ENCODE measurements at places on chromosomes 16 and 17. TPM values are rescaled to one million over a fixed set of nuclear protein-coding genes. Genes with fewer than 3 reads are reported as not detected.
A peak's percentile ranks its signal among the peaks of the same experiment; 100 is the strongest.

DNA sequence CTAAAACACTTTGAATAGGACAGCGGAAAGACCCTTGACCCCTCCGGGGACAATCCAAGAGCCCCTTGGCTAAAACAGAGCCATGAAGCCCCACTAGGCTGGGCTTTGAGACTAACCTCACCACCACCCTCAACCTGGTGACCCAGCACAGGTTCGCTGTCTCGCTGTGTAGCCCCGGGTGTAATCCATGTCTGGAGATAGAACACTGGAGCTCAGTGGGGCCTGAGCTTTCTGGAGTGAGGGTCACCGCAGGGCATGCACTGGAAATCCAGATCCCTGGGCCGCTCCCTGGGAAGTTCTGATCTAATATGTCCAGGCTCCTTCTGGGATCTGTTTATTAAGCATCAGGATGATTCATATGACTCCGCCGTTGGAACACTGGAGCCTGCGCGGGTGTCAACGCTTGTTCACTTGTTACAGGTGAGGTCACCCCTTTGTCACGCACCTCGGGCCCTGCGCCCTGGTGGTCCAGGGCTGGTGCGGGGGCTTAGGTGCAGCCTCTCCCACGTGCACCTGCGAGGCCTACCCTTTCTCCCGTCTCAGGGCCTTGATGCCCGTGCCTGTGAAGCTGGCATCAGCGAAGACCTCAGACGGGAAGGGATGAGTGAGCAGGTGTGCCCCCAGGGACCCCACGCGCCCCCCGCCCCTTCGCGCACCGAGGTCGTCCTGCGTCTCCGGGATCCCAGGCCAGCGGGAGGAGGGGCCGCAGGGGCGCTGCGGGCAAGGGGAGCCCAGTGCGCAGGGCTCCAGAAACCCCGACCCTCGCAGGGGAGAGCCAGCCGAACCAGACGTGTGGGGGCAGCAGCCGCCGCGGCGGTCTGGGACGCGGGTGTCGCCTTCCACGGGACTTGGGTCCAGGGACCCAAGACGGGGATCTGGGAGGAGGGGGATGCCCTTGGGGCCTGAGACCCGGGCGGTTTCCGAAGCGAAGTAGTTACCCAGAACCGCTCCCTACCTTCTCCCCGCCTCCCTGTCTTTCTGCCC, 224.1 kb upstream of the FOXF1 start:
- no peaks in the 10 kb centered on the region for H3K27me3 ChIP-seq
- peak overlapping the region; percentile 45 for H3K4me3 ChIP-seq
- DNase-seq = no peak
- peak overlapping the region; percentile 55 for H3K27ac ChIP-seq
- H3K36me3 ChIP-seq = no peaks in the 10 kb centered on the region

- no peak overlapping the region for H3K27ac ChIP-seq
- H3K36me3 ChIP-seq = no peaks in the 10 kb centered on the region
- peaks cover 6% of the 10 kb centered on the region for H3K4me1 ChIP-seq
- H3K4me3 ChIP-seq = no peak overlapping the region
- no peaks in the 10 kb centered on the region for H3K27me3 ChIP-seq
Measured at GRCh38 chr17:82835766-82836512, 3.9 kb downstream of the ZNF750 start.

DNA sequence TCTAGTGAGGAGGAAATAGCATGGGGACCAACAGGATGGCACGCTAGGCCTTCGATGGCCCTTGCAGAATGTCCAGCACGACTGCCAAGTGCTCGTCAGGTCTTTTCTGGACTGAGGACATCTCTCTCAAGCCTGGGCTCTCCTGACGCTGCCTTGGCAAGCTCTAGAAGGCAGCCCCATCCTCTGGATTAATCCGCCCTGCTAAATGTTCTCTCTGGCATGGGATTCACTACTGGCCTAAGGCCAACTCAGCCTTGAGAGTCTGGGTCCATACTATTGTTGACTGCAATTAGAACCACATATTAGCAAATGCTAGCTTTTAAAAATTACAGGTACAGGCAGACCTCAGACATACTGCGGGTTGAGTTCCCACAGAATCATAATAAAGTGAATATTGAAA, 2.5 kb upstream of the CEP295NL start:
- H3K27ac ChIP-seq = no peak overlapping the region

Gene IRX3
- total RNA-seq = not detected

Gene DHRS7C
- total RNA-seq = not detected
